Head of caudate nucleus (tissue), 42 donors: ENCODE measurements at places on chromosomes 6 and 20.

DNA sequence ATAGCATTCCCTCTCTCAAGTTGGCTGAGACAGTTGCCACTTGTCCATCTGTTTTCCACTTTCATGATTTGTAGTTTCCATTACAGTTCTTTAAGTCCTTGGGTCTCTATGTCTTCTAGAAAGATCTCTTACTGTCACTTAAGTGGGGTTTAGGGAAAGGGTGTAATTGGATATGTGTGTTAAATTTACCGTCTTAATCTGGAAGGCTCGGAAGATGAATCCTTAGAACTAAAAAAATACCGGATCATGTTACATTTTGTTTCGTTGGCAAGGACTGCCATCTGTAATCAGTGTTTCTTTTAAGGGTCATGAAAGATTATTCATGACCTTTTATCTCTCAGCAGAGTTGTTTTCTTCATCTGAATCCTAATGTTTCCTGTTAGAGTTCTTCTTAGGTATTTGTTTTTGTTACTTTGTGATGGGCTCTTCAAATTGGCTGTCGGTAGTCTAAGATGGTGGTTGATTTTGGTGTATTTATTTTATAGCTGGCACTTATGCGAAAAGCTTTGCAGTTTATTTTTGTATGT, 21.8 kb upstream of the BTBD3 start:
- DNase-seq, result no peak

GRCh38 chr20:19769507-19769906, 11.4 kb downstream of the RIN2 start:
- DNase-seq, result no peak

DNA sequence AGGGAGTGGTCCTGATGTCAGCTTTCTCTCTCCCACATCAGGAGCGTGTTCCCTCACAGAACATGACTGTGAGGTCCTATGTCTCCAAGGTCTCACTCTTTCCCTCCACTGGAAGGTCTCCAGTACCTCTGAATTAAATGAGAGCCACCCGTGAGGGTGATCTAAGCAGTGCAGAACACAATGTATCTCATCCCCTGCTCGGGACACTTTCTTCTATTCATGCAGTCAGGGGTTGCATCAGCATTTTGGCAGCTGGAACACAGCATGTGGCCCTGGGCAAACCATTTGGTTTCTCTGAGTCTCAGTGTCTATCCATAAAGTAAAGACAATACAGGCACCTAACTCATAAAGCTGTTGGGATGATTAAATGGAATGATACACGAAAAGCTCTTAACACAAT, 34.2 kb downstream of the MAFB start:
- no peak for DNase-seq

- DNase-seq, result no peak
Observed at GRCh38 chr6:158803733-158804143, 15.4 kb downstream of the EZR start.

DNA sequence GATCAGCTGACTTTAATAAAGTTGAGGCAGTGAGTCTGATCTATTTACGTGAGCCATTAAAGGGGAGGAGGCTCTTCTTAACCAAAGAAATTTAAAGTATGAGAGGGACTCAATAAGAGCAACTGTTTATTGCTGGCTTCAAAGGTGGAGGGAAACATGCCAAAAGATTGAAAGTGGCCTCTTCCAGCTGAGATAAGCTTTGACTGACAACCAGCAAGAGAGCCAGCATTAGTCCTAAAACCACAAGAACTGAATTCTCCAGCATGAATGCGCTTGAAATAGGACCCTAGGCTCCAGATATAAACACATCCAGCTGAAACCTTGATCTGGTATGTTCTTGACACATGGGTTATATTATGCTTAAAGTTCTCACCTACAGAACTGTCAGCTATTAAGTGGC, 123.1 kb upstream of the GJE1 start:
- no peak for DNase-seq

GRCh38 chr6:12266571-12266970, 23.6 kb upstream of the EDN1 start:
- no peak for DNase-seq

- DNase-seq, result no peak
Observed at GRCh38 chr6:31597006-31597405, 4.2 kb upstream of the NCR3 start.

DNA sequence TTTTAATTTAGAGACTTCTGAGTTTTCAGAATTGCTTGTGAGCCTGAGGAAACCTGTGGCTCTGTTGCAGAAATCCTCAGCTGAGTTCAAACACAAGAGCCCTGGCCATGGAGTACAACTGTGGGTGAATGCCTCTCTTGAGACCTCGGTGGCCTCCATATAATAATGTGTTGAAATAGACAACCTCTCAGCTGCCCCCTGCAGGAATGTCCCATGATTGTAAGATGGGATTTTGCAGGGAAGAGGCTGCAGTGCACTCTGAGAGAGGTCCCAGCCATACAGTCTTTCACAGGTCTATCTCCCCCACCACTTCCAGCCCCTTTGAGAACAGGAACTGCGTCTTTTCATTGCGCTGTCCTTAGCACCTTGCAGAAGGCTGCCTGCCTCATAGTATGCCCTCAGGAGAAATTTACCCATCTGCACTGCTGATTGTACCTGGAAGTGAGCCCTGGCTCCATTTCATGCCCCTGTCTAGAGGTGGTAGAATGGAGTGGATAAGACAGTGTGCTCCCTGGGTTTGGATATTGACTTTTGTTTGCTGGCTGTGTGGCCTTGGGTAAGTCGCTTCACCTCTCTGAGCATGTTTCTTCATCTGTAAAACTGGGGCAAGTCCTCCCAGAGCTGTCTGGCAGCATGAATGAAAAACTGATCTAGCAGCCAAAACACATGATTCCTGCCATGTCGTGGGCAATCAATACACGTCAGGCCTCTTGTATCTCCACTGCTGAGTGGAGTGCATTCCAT, 16.8 kb upstream of the CDH22 start:
- no peak for DNase-seq

DNA sequence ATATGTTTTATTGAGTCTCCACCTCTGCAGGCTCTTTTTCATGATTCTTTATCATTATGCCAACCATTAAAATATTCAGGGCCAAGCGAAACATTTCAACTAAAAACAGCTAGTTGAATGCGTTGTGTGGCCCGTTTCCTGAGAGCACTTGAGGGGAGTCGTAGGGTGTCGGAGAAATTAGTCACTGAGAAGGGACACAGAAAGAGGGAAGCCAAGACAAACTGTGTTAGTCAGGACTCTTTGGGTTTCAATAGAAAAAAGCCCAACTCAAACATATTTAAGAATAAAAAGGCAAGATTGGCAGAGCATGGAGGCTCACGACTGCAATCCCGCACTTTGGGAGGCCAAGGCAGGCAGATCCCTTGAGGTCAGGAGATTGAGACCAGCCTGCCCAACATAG, 58.9 kb downstream of the MAFB start:
- no peak for DNase-seq

- DNase-seq, result no peak
Observed at GRCh38 chr6:119174879-119175817, 96.7 kb upstream of the FAM184A start.

- DNase-seq, result no peak
Observed at GRCh38 chr20:38883081-38883980, 42.9 kb upstream of the FAM83D start.

DNA sequence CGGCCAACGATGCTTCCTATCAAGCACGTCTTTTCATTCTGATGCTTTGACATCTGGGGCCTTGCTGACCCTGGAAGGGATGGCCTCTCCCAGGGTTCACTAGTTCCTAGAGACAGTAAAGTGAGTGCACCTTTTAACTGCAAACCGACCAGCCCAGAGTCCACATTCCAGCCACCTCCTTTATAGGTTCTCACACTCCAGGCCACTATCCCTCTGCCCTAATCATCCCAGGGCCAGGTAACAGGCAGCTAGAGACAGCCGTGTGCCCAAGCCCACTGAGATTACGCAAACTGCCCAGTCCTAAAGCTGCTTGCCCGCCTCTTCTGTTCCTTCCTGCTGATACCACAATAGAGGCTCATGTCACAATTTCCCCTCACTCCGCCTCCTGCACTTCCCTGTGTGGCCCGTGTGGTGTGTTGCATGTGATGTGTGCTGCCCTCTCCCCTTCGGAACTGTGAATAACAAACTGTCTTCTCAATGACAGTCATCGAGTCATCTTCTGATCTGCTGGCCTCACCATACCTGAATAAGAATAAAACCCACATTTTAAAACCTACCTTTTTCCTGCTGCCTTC, 123.7 kb upstream of the EXOC2 start:
- DNase-seq, result no peak

DNA sequence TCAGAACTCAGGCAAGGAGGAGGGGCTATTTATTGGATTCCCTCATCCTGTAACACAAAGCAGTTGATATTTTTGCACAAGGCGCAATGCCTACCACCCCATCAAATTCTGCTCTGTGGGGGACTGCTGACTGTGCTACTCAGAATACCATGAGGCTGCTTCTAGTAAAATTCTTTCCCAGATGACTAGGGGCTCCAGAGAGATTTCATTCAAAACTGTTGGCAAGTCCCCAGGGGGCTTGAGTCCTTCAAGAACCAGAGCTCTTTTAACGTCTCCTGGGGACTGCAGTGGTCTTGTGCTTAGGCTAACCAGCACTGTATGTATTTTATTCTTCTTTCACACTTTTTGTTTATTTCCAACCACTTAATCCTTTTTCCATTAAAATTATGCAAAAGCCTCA, 365.9 kb upstream of the AGPAT4 start:
- no peak for DNase-seq

DNA sequence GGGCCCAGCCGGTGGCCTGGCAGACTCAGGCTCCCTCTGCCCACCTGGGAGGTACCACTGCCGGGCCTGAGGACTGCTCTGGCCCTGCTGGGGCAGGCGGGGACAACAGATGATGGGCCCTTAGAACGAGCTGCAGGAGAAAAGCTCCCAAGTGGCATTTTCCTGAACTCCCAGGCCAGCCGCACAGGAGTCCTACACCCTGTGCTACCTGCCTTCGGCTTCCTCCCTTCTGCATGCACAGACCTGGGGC, 41.3 kb downstream of the DSTN start:
- no peak for DNase-seq

DNA sequence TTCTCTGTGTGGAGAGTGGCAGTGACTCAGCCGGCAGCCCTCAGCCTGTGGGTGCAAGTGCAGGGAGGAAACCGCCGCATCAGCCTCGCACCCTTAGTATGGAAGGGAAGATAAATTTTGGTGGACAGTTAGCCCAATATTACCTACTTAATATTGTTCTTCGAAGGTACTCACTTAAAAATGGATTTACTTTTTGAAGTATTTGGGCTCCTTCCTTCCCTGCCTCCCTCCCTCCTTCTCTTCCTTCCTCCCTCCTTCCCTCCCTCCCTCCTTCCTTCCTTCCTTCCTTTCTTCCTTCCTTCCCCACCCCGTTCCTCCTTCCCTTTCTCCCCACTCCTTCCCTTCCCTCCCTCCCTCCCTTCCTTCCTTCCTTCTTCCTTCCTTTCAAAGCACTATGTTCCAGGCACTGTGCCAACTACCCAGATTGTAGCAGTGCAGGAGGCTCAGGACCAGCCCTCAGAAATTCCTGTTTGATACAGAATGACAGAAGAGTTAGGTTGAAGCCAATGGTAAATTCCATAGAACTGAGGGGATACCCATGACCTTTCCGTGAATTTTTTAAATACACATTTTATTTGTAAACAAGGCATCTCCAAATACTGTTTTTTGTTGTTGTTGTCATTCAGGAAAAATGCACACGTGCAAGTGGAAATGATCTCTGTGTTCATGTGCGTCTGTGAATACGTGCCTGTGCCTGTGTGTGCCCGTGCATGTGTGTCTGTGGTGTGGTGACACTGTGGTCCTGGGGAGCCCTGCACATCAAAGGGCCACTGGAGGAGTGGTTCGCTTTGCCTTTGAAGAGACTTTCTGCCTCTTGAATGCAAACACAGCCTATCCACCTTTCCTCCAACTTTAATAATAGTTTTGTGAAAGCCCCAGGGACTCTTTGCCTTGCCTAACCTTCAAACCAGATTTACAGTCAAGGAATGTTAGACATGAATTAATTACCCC, 141.7 kb downstream of the EDN3 start:
- DNase-seq, result no peak

DNA sequence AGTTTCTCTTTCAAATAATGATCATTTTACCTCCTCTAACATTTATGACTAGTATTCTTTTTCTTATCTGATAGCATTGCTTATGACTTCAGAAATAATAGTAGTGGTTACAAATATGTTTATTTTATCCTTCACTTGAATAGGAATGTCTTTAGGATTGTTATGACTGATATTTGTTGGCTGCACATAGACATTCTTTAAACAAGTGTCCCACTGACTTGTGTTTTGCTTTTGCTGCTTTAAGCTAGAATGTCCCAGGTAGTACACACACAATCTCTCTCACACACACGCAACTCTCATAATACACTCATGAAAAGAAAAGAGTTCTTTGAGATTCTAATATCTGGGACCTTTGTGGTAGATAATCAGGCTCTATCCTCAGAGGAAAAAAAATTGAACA, 21.6 kb downstream of the KIAA1586 start:
- no peak for DNase-seq

DNA sequence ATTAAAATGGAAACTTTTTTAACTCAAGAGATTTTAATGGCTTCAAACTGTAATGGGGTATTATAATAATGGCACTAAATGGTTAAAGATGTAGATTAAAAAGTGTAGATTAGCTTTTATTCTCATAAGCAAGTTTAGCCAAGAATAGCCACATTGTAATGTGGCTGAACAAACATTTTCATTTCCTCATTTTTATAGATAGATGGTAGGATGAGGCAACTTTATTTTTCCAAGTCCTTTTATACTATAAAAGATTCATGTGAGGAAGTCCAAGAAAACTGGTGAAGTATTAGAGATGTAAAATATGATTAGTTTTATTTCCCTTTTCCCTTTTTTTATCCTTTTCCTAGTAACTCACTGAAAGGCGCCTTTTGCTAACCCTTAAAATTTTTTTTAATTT, 88.8 kb downstream of the ATRN start:
- no peak for DNase-seq

GRCh38 chr6:152697634-152698033, at the start of gene MYCT1:
MYCT1 (plus strand) TSS chr6:152697897; CDS start chr6:152697903, 6 bp downstream.
- no peak for DNase-seq

DNA sequence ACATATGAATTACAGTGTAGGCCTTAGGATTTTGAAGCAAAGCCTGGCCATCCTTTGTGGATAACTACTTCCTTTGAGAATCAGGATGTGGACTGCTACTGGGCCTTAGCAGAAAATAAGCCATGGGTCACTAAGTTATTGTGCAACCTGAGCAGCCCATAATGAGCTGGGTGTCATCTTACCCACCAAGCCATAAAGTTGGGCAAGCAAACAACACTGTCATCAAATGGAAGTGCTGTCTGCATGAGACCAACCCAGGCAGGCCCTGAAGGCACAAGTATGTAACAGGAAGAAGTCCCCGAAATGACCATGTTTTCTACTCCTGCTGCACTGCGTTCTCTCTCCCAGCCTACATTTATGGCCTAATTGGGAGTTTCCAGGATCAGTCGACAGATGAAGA, 205.6 kb upstream of the GGTLC1 start:
- no peak for DNase-seq

DNA sequence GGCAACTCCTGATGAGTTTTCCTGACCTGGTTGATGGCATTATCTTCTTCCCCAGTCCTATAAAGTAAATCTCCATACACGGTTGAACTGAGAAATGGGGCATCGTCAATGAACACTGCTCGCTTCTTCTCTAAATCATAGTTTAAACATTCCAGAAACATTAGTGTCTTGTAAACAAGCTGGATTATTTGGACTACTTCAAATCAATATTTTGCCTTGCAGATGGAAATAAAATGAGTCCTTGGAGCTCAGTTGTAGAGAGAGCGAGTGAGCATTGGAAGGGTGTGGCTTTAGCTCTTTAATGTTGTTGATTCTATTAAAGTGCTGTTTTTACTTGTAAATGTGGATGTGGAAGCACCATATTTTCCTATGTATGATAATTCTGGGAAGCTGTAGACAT, 18.4 kb downstream of the C6orf89 start:
- DNase-seq, result no peak
